ENCODE measurements at places on chromosomes 16 and 17.

DNA sequence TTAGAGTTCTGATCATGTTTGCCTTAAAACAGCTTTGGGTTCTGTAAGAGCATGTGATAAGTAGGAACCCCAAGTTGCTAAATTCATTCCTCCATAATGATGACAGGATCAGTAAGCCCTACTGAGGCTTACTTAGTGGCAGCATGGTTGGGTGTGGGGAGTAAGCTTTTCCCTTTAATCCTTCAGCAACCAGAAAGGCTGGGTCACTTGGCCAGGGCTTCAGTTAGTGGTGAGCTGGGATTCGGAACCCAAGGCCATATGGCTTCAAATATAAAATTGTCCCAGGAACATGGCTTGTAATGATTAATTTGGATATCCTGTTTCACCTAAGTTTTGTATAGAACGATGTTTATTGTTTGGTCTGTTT lies 850 bp downstream of the GINS3 start:
- DNase-seq = no peak

- no peak for DNase-seq
These were observed 68.0 kb upstream of the DOC2B start for GRCh38 chr17:249236-249993.

GRCh38 chr16:2121853-2122252 lies 13.8 kb downstream of the PKD1 start:
- DNase-seq = no peak

- peak; percentile 1 for DNase-seq
These were observed 40.6 kb upstream of the CDH1 start for GRCh38 chr16:68696514-68696913.

DNA sequence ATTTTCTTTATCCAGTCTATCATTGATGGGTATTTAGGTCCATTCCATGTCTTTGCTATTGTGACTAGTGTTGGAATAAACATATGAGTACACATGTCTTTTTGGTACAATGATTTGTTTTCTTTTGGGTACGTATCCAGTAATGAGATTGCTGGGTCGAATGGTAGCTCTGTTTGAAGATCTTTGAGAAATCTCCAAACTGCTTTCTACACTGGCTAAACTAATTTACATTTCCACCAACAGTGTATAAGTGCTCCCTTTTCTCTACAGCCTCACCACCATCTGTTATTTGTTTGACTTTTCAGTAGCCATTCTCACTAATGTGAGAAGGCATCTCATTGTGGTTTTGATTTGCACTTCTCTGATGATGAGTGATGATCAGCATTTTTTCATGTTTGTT lies 103.7 kb downstream of the GOSR1 start:
- DNase-seq = no peak

DNA sequence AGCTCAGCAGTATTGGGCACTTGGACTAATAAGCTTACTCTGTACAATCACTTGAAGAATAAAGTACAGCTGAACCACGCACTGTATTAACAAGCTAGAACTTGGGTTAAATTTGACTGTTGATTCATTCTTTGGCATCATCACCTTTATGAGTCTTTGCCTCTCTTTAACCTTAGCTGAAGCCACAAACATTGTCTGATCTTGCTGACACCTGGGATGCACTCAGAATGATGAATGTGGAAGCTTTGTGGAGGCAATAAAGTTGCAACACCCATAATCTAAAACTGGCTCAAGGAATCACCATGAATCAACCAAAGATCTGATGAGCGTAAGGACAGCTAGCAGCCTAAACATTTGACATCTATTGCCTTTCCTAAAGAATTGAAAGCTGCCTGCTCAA lies 590.6 kb upstream of the SOX9 start:
- DNase-seq = no peak
